Endodermal cell (in vitro differentiated cells): ENCODE measurements at places on chromosomes 4 and X. TPM values are rescaled to one million over a fixed set of nuclear protein-coding genes. Genes with fewer than 3 reads are reported as not detected.

The NLRP2B gene
- total RNA-seq, result not detected in 2 replicates

The TKTL1 gene
- total RNA-seq, result not detected in 3 replicates

The ADAMTS3 gene
- total RNA-seq, result 5.2 and 5.8 TPM in 2 replicates

The CENPI gene
- total RNA-seq, result 14.9 to 36.9 TPM (median 32.6 TPM) in 3 replicates

The SPANXC gene
- total RNA-seq, result not detected in 3 replicates

The ABLIM2 gene
- total RNA-seq, result 0.35 to 0.57 TPM (median 0.52 TPM) in 3 replicates

The CDX4 gene
- total RNA-seq, result not detected in 3 replicates

The ATP10D gene
- 1.1 and 2.4 TPM in 2 replicates for total RNA-seq

The MSX1 gene
- total RNA-seq, result 0.86 and 1.3 TPM in 2 replicates

The SHISA3 gene
- 33.2 and 37.0 TPM in 2 replicates for total RNA-seq

The MYL5 gene
- total RNA-seq, result 19.8 to 26.3 TPM (median 23.4 TPM) in 3 replicates

The REPS2 gene
- 4.3 to 8.1 TPM (median 4.3 TPM) in 3 replicates for total RNA-seq
